ENCODE measurements at places on chromosomes 7 and 10.

DNA sequence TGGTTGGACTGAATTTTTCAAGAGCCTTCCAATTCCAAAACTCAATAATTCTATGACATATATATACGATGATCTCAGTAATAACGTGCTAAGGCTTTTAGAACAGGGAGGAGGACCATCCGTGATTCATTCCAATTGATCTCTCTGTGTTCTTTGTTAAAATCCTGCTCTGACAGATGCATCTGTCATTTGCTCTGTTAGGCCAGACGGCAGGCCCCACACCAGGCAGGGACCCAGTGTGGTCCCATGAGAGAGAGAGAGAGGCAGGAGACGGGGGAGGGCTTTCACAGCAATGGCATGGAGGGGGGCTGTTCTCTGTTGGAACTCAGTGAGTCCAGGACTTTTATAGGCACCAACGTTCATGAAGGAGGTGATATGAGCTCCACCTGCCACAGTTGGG, 160.0 kb upstream of the INSYN2A start:
- no peak for DNase-seq

DNA sequence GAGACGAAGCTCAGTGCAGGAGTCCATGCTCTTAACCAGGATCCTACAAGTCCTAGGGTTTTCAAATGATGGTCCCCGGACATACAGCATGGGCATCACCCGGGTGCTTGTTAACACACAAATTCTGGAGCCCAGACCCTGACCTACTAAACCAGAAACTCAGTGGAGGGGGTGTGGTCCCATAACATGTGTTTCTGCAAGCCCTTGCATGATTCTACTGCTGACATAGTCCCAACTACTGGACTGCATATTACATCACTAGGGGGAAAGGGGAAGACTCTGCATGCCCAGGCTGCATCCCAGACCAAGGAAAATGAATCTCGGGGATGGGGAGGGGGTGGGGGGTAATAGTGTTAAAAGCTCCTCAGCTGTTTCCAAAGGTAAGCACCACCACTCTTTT, 40.3 kb downstream of the GRB10 start:
- no peak for DNase-seq

DNA sequence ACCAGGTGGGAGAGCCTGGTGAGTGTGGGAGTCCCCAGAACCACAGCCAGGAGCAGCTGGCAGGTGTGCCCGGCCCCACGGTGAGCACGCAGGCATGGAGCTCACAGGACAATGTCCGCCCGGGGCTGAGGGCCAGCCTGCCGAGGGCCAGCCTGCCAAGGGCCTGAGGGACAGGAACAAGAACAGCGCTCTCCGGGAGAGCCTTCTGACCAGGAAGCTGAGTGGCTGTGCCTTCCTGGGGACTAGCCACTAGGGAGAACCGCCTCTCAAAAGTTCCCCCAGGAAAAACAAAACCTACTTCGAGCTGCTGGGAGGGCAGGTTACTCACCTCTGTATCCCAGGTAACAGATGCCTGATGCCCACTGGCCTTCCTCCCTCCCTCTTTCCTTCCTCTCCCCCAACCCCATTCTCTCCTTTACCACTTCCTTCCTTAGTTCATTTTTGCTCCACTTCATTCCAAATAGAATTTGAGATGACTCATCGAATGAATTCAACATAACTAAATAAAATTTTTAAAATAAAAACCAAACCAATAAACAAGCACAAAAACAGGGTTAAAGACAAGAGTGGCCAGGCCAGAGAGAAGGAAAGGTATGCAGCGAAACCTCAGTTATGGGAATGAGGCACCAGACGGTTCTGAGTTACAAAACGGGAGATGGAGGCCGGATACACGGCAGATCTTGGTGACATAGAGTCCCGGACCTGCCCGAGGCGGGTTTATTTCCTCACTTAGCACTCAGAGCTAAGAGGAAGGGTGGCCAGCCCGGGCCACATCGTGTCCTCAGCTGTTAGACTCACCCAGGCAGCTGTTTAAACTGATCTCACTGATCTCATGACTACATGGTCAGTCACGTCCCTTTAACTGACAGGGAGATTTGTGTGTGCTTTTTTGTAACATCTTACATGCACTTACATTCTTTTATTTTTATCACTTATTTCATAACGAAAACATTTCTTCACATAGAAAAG, 128.5 kb downstream of the TNS3 start:
- DNase-seq = no peak

DNA sequence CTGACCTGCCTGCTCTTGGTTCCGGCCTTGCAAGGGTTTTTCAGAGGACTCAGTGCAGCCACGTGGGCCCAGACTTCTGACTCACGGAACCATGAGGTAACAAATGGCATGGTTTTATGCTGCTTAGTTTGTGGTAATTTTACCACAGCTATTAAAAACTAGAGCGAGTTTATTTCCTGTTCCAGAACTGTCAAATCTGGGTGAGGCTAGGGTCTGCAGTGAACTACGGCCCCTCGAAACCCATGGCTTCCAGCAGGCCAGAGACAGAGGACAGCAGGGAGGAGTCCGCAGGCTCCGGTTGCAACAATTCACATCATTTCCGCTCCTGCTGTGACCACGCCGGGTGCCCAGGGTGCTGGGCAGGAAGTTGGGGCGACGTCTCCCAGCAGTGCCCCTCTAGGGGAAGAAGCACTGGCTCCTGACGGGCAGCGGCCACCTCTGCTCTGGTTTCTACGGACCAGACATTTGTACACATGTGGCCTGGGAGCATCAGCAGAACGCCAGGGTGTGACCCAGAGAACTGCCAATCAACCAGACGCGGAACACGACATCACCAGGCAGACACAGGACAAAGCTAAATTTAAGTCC, 74.8 kb downstream of the ADARB2 start:
- no peak for DNase-seq

GRCh38 chr7:55086413-55087201, 67.8 kb downstream of the EGFR start:
- DNase-seq = no peak

GRCh38 chr7:696426-696811, 30.1 kb upstream of the DNAAF5 start:
- no peak for DNase-seq

GRCh38 chr10:521261-522250, 167.9 kb downstream of the DIP2C start:
- DNase-seq = no peak

DNA sequence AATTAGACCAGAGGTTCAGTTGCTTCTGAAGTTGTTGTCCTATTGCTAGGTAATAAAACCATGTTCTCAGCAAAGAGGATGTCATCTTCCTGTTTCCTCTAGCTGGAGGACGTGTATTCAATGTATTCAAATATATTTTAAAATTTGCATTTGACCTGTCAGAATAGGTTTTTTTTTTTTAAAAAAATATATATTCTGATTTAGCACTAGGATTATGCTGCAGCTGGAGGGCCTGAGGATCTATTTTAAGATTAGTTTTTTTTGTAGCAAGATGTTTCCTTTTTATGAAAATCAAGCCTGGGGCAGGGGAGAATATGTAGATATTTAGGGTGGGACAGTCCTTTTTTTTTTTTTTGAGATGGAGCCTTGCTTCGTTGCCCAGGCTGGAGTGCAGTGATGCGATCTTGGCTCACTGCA, 337.0 kb downstream of the FRMD4A start:
- DNase-seq = no peak

GRCh38 chr7:66452165-66452564, 176.5 kb upstream of the KCTD7 start:
- DNase-seq = no peak

DNA sequence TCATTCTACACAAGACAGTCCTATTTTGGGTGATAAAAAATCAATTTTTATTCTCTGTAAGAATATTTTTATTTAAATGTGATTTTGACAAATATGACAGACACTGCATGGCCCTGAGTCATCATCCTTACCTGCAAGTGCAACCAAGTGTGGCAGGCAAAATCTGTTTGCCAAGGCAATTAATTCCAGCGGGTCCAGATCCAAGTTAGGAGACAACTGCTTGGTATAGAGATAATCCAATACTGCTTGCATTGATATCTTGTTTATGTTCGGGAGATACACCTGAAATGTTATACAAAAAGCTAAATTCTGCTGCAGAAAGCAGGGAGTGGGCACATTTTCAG, 66.2 kb downstream of the RHOBTB1 start:
- DNase-seq = no peak

- no peak for DNase-seq
These were observed 25.7 kb upstream of the FAM133B start for GRCh38 chr7:92615861-92616260.

- no peak for DNase-seq
These were observed 21.9 kb downstream of the CHRM2 start for GRCh38 chr7:136890399-136890798.

- no peak for DNase-seq
These were observed at the start of gene SRGN for GRCh38 chr10:69087590-69088470. Gene SRGN (plus strand): TSS chr10:69088103. CDS start chr10:69088158, 55 bp downstream.

DNA sequence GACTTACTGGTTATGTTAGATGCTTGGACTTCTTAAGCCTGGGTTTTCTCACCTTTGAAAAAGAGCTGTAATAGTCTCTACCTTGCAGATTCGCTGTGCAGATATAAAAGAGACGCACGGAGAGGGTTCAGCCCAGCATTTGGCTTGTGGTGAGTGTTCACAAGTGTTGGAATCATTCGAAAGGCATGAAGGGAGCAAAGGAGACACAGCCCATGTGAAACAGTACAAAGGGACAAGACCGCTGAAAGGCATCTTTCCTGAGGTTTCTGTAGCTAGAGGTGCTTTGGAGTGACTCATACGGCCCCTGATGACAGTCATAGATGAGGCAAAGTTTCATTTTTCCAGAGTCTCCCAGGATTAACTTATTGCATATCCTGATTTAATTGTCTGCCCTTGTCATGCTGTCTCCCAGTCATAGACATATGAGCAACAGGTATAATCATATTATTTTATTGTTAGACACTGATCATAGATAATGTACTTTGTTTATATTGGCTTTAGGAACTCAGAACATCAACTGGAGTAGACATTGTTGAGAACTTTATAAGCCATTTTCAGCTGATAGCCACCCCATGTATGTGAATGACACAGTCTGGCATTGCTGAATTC, 171.1 kb downstream of the ADRA2A start:
- no peak for DNase-seq

GRCh38 chr10:27685681-27686080, 59.9 kb downstream of the MKX start:
- no peak for DNase-seq

DNA sequence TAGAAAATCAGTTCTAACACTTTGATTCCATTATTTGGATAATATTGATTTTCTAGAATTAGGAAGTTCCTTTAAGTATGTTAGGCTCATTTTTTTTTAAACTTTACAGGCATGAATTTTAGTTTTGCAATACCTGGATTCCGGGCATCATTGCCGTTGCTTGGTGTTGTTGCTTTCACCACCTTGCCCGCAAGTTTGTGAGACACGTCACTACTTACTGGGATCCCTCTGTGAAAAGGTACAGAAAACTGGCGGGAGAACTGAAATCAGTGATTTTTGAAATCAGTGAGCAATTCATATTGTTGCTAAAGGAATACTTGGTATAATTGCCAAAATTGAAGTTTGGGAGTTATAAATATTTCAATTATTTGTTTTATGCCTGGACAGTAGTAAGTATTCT, 232.3 kb upstream of the NPY start:
- DNase-seq = no peak

DNA sequence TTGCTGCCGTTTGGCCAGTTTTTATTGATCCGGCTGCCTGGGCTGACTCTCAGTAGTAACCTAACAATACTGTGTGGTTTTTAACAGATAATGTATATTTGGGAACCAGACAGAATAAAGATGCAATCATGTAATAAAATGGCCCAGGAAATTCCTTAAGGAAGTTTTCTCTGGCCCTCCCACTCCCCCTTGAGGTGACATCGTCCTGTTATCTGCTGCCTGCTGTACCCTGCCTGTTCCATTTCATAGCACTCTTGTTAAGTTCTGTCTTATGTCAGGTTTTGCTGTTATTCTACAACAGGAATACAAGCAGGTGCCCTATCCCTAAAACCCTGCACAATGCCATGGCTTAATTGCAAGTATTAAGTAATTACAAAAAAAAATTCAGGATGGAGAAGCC, 12.5 kb downstream of the ITGB8 start:
- no peak for DNase-seq

- DNase-seq = no peak
These were observed 157.3 kb upstream of the PPP2R2D start for GRCh38 chr10:131743190-131744151.

DNA sequence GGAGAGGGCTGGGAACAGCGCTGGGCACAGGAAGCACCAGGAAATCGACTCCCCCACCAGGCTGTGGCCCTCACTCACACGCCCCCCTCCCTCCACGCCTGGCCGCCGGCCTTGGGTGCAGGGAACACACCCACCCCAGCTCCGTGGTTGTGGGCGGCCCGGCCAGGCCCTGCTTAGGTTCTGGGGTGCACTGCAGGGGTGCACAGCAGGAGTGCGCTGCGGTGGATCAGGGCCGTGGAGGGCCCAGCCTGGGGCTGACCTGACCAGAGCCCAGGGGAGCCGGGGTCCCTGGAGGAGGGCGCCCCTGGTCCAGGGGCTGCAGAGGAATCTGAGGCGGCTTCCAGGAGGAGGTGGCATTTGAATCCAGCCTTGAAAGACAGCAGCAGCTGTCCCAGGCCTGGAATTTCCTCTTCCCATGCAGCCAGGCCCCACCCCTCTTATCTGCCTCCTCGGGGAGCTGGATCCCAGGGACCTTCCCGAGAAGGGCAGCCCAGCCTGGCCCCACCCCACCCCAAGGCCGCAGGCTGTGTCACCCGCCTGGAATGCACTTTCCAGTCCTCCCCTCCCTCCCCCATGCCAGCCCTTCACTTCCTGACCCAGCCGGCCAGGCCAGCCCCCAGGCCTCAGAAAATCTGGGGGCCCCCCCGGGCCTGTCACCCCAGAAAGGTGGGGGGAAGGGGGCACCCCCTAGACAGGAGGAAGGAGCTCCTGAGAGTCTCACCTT, 18.4 kb upstream of the PDGFA start:
- DNase-seq = no peak

GRCh38 chr7:45099891-45100760, 11.4 kb upstream of the NACAD start:
- DNase-seq = no peak

DNA sequence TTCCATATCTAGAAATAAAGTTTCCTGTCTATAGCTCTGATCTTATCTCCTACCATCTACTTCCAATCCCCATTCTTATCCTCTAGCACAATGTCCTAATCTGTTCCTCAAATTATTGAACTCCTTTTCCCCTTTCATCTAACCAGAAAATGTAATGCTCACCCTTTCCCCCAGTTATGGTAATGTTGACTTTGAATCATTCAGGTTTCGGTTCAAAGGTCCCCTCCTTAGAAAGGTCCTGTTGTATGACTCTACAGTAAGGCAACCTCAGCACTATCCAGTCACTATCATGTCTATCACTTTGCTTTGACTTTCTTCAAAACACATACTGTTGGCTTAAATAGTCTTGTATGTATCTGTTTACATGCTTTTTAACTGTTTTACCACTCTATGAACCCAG, 264.2 kb upstream of the PCDH15 start:
- DNase-seq = no peak

DNA sequence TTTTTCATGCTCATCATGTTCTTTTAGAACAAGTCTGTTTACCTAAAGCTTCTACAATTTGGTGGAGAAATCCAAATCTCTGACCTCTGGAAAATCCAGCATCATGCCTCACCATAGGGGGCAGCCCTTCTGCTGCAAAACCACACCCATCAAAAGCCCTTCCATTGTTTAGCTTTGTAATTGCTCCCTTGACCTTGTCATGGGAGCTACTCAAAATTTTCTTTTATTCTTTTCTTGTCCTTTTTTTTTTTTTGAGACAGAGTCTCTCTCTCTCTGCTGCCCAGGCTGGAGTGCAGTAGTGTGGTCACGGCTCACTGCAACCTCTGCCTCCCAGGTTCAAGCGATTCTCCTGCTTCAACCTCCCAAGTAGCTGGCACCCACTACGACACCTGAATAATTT, 234.4 kb downstream of the NEBL start:
- DNase-seq = no peak

Measured in stimulated activated CD4-positive, alpha-beta T cell treated with anti-CD3 and anti-CD28 coated beads, Interleukin-1b, Interleukin-23, amount 100 ng/mL, for 4 hours (primary cell).